HS-27A (cell line): ENCODE measurements at places on chromosomes 7 and 10.

- no peak for DNase-seq
Measured at GRCh38 chr10:43623351-43623750, 17.1 kb downstream of the ZNF485 start.

DNA sequence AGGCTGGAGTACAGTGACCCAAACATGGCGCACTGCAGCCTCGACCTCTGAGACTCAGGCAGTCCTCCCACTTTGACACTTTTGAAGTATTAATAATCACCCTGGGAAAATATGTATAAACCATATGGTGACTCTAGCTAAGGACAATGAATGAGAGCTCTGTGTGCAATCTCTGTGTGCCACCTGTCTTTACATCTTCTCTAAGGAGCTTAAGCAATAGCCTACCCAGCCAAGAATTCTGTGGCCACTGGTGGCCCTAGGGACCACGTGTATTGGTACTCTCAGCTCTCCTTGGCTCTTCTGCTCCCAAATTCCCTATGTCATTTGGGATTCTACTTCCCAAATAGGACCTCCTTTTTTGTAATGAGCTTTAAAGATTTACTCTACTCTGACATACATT is 23.7 kb downstream of the FGF8 start:
- no peak for DNase-seq

DNA sequence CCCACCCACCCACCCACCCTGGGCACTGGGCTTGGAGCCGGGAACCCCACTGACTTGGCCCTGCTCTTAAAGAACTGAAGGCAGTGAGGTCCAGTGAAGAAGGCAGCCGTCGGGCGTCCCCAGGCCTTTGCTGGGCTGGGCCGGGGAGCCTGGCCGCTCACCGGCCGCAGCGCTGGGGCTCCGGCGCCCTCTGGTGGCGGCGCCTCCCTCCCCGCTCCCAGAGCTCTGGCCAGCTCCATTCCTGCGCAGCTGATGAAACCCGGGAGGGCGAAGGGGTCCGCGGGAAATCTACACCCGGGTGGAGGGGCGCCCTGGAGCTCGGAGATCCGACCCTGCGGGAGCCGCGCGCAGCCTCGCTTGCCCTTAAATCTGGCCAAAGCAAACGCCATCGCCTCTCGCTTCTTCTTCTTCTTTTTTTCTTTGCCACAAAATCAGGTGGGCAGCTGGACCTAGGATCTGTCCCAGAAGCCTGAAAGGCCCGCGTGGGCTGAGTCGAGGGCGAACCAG is 1.7 kb upstream of the CXCL12 start:
- no peak for DNase-seq

GRCh38 chr7:29090836-29091601 is 55.3 kb downstream of the CPVL start:
- no peak for DNase-seq
